ENCODE measurements at places on chromosomes 12 and 14.

- no peak for DNase-seq
Measured at GRCh38 chr12:52835271-52836041, 1.3 kb upstream of the KRT79 start.

- no peak for DNase-seq
Measured at GRCh38 chr14:101069666-101070362, 166.3 kb upstream of the RTL1 start.

DNA sequence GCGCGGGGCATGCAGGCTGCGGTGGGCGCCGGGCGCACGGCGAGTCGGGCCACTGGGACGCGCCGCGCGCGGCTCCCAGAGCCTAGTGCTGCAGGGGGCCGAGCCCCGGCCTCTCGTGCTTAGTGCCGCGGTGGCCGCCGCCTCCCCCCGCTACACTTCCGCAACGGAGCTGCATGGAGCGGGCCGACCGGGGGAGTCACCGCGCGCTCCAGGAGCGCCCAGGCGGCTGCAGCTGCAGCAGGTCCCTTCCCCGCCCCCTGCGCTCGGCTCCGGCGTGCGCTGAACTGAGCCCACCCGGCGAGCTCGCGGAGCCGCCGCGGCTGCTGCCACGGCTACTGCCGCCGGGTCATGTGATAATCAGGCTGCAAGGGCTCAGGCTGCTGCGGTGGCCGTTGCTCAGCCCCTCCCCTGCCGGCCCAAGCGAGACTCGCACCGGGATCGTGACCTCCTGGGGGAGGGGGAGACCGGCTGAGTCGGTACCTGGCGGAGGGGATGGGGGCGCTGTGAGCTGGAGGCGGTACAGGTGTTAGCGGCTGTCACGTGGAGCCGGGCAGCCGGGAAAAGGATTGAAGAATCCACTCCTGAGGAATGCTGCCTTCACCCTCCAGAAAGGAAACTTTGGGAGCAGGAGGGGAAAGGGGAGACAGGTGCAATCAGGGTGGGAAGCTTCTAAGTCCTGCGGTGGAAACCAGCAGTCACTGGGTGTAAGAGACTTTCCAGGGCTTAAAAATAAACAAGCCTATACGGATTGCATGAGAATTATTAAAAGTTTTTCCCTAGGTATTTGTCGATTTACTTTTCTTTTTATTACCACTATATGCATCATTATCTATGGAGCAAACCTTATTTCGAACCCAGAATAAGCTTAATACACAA lies at the start of gene PPM1H:
PPM1H (minus strand) TSS at position 352 of the 876 bp plus-strand sequence. CDS start 414 bp downstream, outside the sequence.
- no peak for DNase-seq

DNA sequence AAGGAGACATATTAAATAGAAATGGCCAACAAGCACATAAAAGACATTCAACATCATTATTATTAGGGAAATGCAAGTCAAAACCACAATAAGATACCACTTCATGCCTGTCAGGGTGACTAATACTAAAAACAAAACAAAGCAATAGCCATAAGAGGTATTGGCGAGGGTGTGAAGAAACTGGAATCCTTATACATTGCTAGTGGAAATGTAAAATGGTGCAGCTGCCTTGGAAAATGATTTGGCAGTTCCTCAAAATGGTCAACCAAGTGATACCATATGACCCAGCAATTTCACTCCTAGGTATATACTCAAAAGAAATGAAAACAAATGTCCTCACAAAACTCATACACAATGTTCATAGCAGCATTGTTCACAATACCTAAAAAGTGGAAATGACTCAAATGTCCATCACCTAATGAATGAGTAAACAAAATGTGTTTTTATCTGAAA lies 27.0 kb downstream of the GPR135 start:
- DNase-seq, result no peak

- no peak for DNase-seq
Measured at GRCh38 chr14:24398293-24398652, 530 bp upstream of the NYNRIN start.

GRCh38 chr14:58638231-58639197 lies 752 bp downstream of the DACT1 start:
- no peak for DNase-seq

- DNase-seq, result no peak
Measured at GRCh38 chr12:71551529-71551928, 111.9 kb downstream of the LGR5 start.

GRCh38 chr14:63853831-63854293 lies 1.1 kb downstream of the SYNE2 start:
- peak; percentile 37 for DNase-seq

- DNase-seq, result no peak
Measured at GRCh38 chr14:42877716-42878115, 1271.0 kb downstream of the LRFN5 start.

GRCh38 chr12:92519284-92519683 lies 183.5 kb upstream of the PLEKHG7 start:
- no peak for DNase-seq

DNA sequence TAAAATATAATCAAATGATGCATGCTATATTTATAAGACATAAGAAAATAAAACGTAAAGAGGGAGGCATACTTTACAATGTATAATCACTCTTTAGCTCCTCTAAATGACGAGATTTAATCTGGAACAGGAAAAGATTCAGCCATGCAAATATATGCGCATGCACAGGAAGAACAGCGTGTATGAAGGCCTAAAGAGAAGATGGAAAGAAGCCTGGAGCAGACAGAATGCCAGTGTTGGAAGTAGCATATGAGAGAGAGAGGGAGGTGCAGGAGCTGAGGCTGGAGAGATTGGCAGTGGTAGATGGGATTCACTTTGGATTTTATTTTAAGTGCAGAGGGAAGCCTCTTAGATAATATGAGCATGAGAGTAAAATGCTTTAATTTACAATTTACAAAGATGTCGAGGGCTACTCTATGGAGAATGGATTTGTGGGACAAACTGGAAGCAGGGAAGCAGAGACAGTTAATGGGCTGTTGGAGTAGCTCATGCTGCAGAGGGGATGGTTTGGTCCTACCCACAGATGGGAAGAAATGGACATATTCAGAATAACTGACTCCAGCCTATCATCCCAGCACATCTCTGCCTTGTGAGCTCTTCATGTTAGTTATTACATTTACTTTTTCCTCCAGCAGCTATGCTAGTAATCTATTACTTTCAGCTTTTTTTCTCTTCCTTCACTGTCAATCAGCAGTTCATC lies 411.1 kb downstream of the TMTC2 start:
- DNase-seq, result no peak

GRCh38 chr14:61470261-61470960 lies 149.0 kb downstream of the PRKCH start:
- DNase-seq, result no peak

DNA sequence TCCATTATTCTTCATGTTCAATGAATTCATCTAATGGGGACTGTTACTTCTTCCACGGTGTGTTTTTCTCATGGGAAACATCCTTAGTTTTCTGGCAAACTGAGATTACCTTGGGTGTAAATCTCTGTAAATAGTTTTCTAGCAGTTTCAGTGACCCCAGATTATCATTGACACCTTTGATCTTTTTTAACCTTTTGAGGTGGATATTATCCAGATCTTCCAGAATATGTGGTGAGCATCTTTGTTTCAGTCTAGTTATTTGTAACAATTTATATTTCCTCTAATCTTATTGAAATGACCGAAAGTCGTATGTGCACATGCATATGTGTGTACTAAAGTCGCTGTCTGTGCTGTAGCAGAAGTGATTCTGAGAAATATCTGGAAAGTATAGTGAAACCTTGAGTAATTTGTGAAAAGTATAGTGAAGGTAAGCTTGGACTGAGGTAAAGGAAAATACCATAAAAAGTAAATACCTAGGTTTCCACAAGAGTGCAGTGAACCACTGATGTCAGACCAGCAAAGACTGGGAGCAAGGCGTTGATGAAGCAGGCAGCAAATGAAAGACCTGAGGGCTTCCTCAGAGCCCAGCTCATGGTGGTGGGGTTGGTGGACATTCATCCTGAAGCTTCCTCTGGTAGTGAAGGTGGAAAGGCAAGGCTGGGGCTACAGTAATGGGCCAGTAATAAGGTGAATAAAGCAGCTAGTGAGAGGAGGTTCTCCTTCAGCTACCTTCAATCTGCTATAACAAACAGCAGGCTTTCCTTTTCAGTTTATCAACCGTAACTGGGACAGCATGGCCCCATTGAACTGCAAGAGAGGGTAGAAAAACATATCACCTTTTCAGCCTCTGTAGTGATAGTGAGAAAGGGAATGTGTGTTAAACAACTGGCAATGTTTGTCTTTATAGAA lies 480.2 kb upstream of the FBXO33 start:
- DNase-seq, result no peak

GRCh38 chr14:23335623-23336022 lies 14.4 kb downstream of the PABPN1 start:
- DNase-seq, result no peak

- DNase-seq, result no peak
Measured at GRCh38 chr14:101859538-101859902, 98.0 kb downstream of the PPP2R5C start.

DNA sequence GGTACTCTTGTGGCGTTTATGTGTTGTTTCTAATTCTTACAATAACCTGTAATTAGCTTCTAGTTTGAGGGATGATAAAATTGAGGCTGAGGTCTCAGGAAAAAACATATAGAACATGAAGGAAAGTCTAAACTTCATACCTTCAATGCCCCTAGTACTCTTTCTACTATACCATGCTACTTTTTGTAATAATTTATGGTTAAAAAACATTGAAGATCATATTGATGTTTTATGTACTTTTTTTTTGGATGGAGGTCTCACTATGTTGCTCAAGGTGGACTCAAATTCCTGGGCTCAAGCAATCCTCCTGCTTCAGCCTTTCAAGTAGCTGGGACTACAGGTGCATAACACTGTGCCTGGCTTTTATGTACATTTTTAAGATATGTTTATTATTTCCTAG lies 13.8 kb downstream of the G2E3 start:
- DNase-seq, result no peak

GRCh38 chr14:54728700-54729527 lies 162.0 kb downstream of the SAMD4A start:
- no peak for DNase-seq

GRCh38 chr14:68469208-68469713 lies 323.6 kb downstream of the ZFP36L1 start:
- DNase-seq, result no peak

GRCh38 chr12:107374161-107374840 lies 281.0 kb upstream of the CRY1 start:
- DNase-seq, result no peak

DNA sequence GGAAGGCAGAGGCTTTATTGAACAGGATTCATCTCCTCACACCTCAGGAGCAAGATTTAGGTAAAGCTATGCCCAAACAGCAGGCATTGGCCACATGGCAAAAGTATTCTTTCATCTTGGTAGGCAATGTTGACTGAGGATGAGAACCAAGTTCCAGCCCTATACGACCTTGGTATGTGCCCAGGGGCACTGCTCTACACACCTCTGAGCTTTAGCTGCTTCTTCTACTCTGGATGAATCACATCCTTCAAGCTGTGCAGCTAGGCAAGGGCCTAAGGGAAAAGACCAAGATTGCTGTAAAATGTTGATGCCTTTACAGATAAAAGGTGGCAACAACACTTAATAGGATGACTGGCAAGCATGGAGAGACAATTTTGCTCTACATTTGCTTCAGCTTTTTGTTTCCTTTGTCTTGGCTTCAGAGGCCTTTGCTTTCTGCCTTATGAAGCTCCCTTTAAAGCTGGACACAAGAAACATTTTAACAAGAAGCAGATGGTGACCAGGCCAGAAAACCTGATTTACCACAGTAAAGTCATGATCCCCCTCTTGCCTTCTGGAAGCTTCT lies 183.3 kb upstream of the KITLG start:
- no peak for DNase-seq

GRCh38 chr12:76588881-76589565 lies 29.5 kb upstream of the OSBPL8 start:
- DNase-seq, result no peak

DNA sequence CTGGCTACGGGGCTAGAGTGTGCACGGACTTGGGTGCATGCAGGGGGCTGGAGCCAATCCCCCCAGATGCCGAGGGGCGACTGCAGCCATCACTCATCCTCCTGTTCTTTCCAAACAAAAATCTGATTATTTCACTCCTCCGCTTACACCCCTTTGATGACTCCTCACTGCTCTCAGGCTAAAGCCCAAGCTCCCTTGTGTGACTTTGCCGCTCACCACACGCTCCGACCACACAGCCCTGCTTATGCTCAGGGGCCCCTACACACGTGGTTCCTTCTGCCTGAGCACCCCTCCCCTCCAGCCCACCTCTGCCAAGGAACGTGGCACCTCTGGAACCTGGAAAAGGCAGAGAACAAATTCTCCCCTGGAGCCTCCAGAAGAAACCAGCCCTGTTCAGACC lies 13.7 kb downstream of the CHFR start:
- no peak for DNase-seq

DNA sequence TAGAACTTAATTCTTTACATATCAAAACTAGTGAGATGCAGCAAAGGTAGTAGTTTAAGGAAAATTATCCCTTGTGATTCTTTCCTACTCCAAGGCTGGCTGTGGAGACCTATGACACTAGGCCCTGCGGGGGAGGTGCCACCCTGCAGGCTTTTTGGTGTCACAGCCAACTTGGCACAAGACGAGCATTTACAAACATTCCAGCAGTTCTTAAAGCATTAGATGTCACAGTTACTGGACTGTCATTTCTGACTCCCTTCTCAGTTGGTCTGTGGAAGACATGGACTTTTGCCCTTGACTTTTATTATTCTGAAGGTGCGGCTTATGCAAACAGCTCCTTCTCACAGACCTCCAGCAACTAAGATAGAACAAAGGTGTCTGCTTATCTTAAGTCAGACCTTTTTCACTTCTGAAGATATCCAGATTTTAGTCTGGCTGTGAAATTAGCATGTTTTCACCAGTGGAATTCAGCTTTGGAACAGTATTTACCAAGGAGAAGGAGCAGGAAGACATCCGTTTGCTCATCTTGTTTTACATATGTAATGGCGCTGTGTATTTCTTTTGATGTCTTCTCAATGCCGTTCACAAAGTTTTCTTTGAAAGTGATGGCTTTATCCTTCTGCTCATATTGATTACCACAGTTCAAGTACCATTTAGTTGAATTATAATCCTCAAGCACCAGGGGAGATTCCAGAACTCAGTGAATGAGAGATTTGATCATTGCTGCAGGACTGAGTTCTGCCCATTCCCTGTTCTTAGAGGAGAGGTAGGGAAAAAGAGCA lies 17.9 kb downstream of the SRGAP1 start:
- no peak for DNase-seq

- no peak for DNase-seq
Measured at GRCh38 chr12:109861689-109862314, 18.5 kb downstream of the GLTP start.

DNA sequence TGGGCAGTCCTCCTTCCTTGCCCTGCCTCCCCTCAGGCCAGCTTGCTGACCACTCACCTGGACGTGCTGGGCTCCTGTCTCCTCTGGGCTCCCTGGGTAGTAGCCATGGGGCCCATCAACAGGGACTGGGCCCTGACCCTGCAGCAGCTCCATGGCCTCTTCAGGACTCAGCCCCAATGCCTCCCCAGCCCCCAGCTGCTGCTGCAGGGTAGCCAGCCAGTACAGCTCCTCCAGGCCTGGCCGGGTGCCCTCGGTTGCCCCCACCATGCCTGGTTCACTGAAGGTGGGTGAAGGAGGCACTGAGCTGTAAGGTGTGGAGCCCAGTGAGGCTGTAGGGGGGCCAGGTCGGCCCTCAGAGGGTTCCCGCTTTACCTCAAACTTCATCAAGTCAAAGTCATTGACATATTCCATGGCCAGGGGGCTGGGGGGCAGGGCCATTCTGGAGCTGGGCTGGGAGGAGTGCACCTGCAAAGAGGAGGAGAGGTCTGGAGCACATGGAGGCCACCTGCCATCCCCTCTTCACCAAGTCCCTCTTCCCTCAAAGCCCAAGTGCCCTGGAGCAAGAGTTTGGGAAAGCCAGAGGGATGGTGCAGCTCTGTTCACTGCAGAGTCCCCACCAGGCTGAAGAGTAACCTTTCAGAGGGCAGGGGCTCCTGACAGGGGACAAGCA lies 11.2 kb downstream of the CPNE6 start:
- DNase-seq, result no peak

GRCh38 chr14:90576981-90577660 lies 180.3 kb downstream of the CALM1 start:
- no peak for DNase-seq

All from activated T-helper 9 cell treated with anti-CD3 and anti-CD28 coated beads, Interleukin-2, amount 50 U/mL, for 16 hours (primary cell).